Upper lobe of right lung (tissue), 1 donor: ENCODE measurements at places on chromosomes 3 and 15. TPM values are rescaled to one million over a fixed set of nuclear protein-coding genes. Genes with fewer than 3 reads are reported as not detected.

The ABCC5 gene
- 33.5 TPM for total RNA-seq

The NSMCE3 gene
- 6.7 TPM for total RNA-seq

DNA sequence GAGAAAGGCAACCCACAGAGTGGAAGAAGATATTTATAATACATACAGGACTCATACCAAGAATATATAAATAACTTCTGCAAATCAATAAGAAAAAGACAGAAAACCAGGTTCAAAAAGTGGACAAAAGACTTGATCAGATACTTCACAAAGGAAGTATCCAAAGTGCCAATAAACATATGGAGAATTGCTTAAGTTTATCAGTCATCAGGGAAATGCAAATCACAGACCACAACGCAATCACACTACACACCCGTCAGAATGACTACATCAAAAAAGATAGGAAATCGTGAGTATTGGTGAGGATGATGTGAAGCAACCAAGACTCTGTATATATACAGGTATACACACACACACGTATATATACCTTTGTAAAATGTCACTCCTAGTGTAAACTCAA is 180.6 kb downstream of the FAM43A start:
- no peak for DNase-seq

DNA sequence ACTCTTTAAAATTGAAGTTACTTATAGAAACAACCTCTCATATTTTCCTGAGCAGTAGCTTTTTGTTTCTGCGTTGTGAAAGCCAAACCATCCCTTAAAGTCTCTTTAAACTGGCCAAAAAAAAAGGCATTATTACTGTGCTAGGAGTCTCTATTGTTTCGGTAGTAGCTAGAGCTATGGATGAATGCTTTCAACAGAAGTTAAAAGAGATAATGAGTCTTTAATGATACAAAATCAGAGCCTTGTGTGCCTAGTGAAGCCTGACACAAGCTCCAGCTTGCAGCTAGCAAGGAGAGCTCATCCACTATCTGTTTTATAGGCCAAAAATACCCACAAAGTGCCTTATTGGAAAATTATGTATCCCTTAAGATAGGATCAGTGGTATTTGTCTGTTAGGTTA is 360.4 kb upstream of the CDIN1 start:
- DNase-seq, result no peak

DNA sequence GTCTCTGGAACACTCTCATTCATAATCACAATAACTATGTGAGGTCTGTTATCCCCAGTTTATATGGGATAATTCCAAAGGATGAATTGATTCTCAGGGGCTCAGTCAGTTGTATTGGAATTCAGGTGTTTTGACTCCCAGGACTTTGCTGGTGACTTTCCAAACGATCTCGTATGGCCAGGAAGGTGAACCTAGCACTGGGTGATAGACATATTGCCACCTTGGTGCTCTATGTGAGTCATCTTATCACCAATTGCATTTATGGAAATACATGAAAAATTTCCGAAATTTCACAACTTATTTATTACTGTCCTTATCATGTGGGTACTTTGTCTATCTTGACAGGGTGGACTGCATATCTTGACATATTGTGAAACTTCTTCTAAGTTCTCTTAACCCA is 287.3 kb downstream of the WDR72 start:
- DNase-seq, result no peak

- no peak for DNase-seq
These were observed 39.8 kb downstream of the CEMIP start for GRCh38 chr15:80819001-80819400.

- peak; percentile 71 for DNase-seq
These were observed 54.0 kb downstream of the NR1D2 start for GRCh38 chr3:23999012-23999641.
